NCI-H526 (cell line): ENCODE measurements at places on chromosomes 1 and 21.

DNA sequence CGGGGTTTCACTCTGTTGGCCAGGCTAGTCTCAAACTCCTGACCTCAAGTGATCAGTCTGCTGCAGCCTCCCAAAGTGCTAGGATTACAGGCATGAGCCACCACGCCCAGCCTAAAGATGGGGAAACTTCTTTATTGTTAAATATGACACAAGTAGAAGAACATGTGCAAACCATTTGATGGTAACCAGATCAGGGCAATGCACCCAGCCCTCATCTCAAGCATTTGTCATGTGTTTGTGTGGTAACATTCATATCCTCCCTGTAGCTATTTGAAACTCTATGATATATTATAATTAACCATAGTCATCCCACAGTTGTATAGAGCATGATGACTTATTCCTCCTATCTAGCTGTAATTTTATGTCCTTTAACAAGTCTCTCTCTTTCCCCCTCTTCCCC is 119.5 kb upstream of the TMPRSS2 start:
- DNase-seq = no peak

- DNase-seq = no peak
These were observed 86.9 kb downstream of the DHRS3 start for GRCh38 chr1:12531179-12531499.

DNA sequence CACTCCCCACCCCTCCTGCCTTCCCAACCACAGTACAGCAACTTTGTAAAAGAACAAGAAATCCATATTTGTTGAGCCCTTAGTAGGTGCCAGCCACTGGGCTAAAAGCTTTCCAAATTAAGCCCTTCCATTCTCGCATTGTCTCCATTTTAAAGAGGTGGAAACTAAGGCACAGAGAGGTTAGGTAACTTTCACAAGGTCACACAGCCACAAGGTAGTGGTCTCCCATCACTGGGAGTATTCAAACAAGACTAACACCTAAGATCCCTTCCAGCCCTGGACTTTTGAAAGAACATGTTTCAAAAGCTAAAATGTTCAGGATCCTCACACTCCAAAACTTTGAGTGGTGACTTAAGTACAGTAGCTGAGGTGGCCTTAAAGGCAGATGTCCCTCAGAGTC is 3.2 kb downstream of the SDC3 start:
- DNase-seq = no peak

GRCh38 chr1:204368996-204369726 is 9.4 kb upstream of the PLEKHA6 start:
- no peak for DNase-seq

- DNase-seq = no peak
These were observed 20.6 kb upstream of the CEP85 start for GRCh38 chr1:26213335-26213905.

- DNase-seq = no peak
These were observed 1.1 kb downstream of the DPYD start for GRCh38 chr1:97919585-97920261.

GRCh38 chr1:216420263-216420662 is 3.0 kb downstream of the USH2A start:
- no peak for DNase-seq

DNA sequence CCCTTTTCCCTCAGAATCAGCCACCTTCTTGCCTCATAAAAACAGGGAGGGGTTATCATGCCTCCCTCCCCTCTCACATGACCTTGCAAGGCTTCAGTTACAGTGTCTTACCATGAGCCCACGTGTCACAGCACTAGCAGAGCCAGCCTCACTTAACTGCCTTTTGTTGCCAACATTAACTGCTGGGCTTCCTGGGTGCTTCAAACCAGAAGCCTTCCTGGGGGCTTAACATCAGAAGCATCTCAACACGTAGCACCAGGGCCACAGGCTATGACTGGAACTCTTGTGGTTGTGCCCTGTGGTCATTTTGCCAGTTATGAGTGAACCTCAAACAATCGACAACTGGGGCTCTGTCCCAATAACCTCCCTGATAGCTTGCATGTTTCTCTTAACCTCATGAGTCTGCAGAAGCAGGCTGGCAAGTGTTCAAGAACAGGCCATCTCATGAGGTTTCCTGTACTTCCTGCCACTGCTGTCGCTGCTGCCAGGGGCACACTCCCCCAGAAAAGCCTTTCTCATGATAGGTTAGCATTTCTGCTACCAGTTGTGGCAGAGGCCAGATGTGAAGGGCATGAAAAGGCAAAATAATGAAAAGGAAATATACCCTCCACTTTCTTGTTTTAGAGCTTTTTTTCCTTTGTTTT is 132.2 kb downstream of the GLUL start:
- DNase-seq = no peak

DNA sequence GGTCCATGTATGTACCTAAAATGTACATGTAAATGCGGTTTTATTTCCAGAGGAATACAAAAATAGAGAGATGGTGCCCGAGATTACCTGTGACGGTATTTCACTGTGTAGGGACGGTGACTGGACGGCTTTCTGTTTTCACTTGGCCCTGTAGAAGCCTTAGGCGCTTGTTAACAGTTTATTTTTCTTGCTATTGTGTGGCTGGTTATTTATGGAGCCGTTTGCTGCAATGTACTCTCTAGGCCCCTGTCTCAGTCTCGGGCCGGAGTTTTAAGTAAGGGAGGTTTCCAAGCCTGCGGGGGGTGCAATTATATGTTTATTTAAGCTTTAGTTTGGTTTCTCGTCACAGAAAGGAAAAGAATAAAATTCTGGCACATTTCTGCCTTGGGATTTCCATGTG is 413 bp downstream of the EFCAB7 start:
- DNase-seq = no peak

DNA sequence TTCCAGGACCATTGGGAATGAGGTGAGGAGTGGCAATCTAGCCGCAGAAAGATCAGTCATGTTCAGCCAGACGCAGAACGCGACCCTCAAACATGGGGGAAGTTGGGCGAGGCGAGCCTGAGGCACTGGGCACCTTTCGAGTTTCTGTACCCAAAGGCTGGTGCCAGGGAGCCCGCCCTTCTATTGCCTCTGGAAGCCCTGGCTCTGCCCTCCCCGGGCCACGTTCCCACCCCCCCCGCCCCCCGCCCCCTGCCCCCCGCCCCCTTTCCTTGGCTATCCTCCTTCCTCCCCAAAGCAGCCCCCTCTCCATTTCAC is 2.2 kb upstream of the ZBTB7B start:
- DNase-seq = no peak

DNA sequence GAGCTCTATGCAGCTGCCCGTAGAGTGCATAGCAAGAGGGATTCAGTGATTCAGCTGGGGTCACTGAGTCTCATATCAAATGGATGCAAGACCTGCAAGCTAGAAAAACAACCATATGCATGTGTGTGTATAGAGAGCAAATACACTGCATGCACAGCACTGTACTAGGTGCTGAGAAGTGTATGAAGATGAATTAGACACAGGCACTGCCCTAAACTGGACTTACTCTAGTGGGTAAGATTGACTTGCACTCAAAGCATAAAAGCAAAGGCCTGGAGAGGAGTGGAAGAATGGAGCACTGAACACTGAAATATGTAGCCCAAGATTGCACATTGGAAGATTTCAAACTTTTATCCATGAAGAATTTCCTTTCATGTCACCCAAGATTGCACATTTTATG is 5.5 kb upstream of the GBP1 start:
- no peak for DNase-seq
